Activated CD4-positive, alpha-beta T cell treated with anti-CD3 and anti-CD28 coated beads for 36 hours (primary cell): ENCODE measurements at places on chromosomes 3 and 15. TPM values are rescaled to one million over a fixed set of nuclear protein-coding genes. Genes with fewer than 3 reads are reported as not detected.

DNA sequence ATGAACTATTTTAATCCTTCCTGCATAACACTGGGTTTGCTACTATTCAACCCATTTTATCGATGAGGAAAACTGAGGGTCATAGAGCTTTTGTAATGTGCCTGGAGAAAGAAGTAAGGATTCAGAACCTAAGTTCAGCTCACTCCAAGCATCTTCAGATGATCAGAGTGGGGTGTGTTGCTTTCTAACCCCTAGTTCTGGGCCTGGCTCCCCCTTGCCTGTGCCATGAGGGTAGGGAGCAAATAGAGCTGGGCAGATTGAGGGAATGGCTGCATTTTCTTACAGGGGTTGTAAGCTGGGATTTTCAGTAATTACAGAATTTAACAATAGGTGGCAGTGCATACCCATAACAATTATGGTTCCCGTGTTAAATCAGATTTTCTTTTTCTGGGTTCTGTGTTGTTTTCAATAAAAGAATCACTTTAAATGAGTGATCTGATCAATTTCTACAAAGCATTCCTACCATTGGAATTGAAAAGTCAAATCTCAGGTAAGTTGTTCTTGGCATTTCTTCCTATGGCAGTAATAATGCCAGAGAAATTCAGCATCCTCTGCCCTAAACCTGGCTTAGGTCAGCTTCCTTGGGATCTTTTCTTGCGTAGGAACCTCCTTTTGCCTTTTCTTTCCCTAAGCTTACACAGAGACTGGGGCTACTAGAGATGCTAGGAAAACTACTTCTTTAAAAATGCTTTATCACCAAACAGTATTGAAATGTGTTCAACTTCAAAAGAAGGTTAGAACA is 103.8 kb upstream of the IL12A start:
- no peak for DNase-seq

- no peak for DNase-seq
Observed at GRCh38 chr3:167372138-167372537, 8.0 kb downstream of the ZBBX start.

DNA sequence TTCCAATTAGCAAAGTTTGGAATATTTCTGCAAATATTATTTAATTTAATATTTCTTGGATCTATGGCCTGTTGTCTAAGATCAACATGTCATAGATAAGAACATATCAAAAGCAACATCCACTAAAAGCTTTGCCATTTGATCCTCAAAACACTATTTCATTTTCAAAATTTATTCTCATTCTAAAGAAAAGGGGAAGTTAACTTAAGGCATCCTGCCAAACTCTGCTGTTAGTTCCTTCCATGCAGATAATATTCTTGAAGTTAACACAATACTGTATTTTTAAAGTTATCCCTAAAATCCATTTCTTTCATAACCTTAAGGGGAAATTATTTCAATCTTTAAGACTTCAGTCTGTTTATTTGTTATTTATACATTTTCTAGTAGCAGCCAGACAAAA is 28.2 kb upstream of the GBE1 start:
- DNase-seq: no peak

DNA sequence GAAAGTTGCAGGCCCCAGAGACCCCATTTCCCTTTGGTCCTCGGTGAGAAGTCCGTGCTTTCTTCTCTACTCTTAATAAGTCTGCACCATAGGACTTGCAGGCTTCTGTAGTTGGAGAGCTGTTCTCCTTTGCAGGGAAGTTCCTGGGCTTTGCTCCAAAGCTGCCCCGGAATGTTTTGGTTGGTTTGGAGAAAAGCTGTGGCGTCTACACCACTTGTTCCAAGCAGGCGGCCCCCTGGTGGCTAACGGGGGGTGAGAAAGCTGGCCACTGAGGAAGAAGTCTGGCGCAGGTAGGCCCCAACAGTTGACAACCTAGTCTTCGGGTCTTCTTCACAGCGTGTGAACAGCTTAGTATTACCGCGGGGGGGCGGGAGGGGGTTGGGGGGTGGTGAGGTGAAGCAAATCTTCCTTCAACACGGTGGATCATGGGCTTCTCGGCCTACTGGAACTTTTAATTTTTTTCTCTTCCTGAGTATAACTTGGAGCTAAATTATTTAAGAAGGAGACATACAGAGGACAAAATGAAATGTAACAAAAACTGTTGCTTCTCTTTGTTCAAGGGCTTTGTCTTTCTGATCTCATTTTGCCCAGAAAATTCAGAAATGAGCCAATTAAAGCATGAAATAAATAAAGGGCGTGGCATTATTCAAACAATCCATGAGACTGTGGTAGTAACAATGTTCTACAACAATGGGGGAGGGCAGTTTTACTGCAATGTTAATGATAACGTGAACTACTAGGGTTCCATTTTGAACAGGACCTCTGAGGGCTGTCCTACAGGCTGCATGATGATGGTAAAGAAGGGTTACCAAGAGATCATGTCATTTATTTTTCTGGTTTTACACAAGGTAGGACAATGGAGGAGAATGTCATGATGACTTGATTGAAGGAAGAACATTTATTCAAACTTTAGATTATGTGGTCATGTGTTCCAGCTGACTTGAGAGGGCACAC is 2.2 kb upstream of the THRB start:
- peak; percentile 10 for DNase-seq

DNA sequence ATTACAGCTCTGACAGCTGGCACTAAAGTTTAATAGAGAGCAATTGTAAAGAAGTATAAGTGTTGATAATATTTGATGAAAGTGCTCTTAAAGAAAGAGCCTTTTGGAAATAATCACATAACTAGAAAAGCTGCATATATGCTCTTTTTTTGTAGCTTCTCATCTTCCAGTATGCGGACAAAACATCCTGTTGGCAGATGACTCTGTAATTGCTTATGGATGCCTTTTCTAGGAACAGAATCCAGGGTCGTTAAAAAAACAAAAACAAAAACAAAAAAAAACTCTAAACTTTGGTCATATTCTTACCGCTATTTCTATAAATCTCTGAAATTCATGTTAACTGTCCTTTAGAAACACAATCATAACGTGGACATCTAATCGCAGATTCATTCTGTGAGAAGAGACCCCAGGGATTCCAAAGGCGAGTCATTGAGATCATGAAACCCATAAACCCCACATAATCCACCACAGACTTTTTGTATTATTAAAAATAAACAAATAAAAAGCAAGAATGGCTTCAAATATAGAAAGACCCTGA is 109.8 kb downstream of the EPHA3 start:
- DNase-seq: no peak

DNA sequence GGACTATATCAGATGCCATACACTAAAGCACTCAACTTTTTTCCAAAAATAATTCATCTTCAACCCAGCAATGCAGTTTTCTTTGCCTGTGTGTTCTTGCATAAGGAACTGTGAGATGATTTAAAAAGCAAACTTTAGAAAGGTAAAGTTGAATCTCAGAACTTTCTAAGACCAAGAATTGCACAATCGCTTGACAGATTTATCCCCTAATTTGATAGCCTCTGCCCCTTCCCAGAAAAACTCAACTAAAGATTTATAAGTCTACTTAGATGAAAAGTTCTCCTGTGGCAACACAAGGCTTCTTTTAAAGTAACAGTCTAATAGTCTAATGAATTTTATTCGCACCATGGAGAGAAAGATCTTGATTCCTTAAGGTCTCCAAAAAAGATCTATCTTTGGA is 259.3 kb downstream of the MAGI1 start:
- DNase-seq: no peak

The DNAJC17 gene
- total RNA-seq: 43.6 TPM

DNA sequence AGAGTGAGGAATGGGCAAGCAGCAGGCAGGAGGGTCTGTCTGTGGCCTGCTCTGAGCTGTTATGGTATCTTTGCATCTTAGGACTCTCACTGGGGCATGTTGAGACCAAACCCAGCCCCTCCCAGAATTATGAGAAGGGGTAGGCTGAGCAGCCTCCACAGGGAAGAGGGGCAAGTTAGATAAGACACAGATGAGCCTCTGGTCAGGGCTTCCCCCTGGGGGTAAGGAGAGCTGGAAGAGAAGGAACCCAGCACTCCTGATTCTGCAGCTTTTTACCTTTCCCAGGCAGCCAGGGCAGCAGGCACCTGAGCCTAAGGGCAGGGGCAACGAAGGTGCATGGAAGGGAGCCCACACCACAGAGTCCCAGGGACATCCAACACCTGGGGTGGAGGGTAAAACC is 19.3 kb downstream of the DUOX1 start:
- DNase-seq: no peak

The CPNE9 gene
- total RNA-seq: 0.14 TPM

DNA sequence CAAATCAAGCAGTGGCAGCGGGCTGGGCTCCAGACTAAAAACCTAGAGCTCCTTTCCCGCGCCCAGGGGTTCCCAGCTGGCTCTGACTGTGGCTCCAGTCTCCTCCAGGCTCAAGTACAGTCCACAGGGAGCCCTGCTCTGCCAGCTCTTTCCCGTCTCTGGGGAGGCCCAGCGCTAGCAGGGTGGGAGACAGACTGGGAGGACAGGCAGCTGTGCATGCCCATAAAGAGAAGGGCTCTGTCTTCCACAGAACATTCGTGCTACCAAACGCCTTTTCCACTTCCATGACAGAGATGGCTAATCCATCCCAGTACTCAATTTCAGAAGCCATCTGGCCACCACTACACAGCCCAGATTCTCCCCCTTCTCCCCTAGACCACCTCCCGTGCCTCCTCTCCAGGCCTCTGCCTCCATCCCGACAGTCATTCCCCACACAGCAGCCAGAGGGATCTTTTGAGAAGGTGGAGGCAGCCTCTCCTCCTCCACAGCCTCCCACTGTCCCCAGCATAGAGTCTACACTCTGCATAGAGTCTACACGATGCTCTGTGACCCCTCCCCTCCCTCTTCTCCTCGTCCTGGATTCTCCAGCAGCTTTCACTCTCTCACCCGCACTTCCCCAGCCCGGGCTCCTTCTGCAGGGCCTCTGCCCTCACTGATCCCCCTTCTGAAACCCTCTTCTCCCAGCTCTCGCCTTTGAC is 6.8 kb upstream of the DUSP7 start:
- DNase-seq: no peak

GRCh38 chr15:100330221-100330620 is 11.6 kb downstream of the ADAMTS17 start:
- peak; percentile 64 for DNase-seq

GRCh38 chr3:157376603-157377300 is 59.9 kb upstream of the PTX3 start:
- no peak for DNase-seq

GRCh38 chr3:147397155-147397874 is 9.0 kb downstream of the ZIC4 start:
- DNase-seq: no peak

DNA sequence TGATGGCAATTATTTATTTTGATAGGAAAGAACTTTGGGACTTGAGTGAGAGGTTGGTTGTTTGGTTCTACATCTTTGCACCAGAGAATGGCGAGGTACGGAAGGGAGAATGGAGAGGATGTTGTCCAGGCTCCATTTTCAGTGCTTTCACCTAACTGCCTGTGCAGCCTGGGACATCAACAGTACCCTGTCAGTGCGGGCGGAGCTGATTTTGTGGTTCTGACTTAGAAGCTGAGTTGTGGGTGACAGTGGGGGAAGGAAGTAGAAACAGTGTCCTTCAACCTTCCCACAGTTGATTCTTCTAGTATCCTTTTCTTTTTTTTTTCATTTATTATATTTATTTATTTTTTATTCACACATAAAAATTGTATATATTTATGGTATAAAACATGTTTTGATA is 95.3 kb downstream of the TIGIT start:
- DNase-seq: peak; percentile 22

DNA sequence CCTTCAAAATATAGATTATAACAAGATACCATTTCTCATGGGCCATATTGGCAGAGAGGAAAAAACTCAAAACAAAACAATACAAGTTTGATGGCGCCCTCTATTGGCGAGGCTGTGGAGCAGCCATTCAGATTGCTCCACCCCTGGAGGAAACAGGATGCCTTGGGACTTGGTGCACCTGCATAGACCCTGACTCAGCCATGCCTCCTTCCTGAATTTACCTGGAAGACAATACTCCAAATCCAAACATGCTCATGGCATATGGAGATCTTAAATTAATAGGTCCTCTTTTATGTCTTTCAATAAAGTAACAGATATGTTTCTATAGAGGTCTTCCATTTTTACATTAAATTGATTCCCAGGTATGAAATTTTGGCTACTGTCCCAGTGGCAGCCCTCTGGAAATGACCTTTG is 90.0 kb downstream of the APBA2 start:
- peak; percentile 85 for DNase-seq

The TMEM212 gene
- not detected for total RNA-seq

The SNTN gene
- not detected for total RNA-seq

The ERC2 gene
- total RNA-seq: not detected

DNA sequence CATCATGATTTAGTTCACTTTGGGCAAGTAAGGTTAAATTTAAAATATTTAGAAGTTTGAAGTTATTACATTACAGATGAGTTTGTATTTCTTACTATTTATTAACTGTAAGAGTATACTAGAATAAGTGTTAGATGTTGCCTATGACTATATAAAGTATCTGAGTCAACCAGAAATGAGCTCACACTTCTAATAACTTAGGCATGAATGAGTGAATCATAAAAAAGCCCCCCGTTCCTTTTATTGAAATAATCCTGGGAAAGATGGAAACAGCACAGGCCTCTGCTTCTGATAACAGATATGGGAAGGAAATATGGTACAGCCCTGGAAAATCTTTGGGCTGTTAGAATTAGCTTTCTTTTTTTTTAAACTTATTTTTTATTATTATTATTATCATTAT is 66.6 kb upstream of the TGFBR2 start:
- DNase-seq: no peak
